IMR-90 (cell line): ENCODE measurements at places on chromosomes 3 and 15. TPM values are rescaled to one million over a fixed set of nuclear protein-coding genes. Genes with fewer than 3 reads are reported as not detected.

Gene CCR9
- not detected in 2 replicates for polyA plus RNA-seq

GRCh38 chr3:149321136-149321535 lies 12.3 kb downstream of the TM4SF18 start:
- no peak for DNase-seq

GRCh38 chr15:74676801-74677200 lies 19.0 kb downstream of the EDC3 start:
- no peak for DNase-seq

- peak; percentile 73 for DNase-seq
Measured at GRCh38 chr15:52326756-52327155, 31.2 kb upstream of the MYO5C start.

- DNase-seq = no peak
Measured at GRCh38 chr3:56468184-56469106, at the start of gene ERC2. Gene ERC2 (minus strand): TSS chr3:56468467.

Gene ZIC4
- polyA plus RNA-seq = not detected in 2 replicates

Gene TRIM69
- polyA plus RNA-seq = 4.5 and 5.3 TPM in 2 replicates

Gene LIPC
- 0.07 and 0.14 TPM in 2 replicates for polyA plus RNA-seq

- no peak for DNase-seq
Measured at GRCh38 chr3:11759996-11760395, 86.7 kb downstream of the TAMM41 start.

- DNase-seq = no peak
Measured at GRCh38 chr3:74345701-74346100, 268.8 kb downstream of the CNTN3 start.

Gene NDUFB4
- 278 and 310 TPM in 2 replicates for polyA plus RNA-seq

DNA sequence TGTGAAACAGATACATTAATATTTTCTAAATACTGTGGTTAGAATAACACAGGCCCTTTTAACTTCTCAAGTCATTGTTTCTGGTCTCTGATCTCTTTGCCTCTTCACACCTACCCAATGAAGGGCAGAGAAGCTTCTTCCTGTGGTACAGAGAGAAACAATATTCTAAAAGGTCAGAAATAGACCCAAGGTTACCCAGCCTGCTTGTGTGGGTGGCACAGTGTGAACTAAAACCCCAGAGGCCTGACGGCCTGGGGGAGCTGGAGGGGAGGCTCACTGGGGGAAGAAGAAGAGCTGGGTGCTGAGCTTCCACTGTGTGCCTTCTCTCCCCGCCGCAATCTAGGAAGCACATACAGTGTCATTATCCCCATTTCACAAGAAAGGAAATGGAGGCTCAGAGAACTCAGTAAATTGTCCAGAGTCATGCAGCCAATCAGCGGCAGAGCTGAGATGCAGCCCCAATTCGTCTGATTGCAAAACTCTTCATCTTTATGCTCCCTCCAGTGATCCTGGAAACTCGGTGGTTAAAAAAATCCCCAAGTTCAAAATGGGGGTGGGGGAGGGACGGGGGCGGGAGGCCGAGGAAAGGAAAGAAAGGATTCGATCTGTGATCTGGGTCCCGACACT lies 64.1 kb upstream of the HEG1 start:
- DNase-seq = no peak

Gene BNC1
- 0.34 and 0.38 TPM in 2 replicates for polyA plus RNA-seq

DNA sequence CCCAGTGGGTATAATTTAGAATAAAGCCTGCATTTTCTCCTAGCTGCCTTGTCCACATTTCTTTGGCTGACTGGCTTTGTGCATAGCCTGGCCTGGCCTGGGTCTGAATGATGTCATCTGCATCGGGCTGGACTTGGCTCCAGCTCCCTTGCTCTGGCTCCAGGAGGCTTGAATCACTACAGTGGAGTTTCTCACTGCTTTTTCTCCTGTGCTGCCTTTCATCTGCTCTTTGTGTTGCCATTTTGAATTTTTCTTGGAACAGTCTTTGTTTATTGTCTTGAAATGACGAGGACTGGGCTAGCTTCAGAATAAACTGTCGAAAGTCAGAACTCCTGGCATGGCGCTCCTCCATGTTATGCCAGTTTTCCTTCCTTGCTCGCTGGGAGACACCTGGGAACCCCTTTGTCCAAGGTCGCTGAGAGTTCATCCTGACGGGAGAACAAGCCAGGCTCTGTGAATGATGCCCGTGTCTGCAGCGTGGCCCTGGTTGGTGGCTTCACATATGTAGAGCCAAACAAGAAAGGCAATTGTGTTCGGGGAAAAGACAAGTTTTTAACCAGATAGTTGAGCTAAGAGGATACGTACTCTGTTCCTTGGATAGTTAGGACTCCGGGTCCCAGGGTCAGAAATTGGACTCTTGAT lies 258.9 kb downstream of the PDZRN3 start:
- DNase-seq = peak; percentile 71

DNA sequence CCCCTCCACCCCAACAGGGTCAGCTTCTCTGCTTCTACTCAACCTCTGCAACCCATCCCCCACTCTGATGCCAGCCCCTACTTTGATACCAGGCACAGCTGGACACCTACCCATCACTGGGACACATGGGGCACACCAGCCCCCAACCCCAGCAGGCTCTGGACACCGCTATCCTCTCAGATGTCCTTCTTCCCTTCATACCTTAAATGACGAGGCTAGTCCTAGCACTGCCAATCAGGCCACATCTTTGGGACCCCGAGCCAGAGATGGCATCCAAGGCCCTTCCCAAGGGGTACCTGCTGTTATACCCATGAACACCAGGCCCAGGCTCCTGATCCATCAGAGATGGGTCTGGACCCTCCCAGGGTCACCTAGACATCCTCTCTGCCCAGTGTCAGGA lies 10.6 kb downstream of the POC1A start:
- DNase-seq = no peak

GRCh38 chr15:101052031-101052620 lies 133.0 kb downstream of the LRRK1 start:
- no peak for DNase-seq

DNA sequence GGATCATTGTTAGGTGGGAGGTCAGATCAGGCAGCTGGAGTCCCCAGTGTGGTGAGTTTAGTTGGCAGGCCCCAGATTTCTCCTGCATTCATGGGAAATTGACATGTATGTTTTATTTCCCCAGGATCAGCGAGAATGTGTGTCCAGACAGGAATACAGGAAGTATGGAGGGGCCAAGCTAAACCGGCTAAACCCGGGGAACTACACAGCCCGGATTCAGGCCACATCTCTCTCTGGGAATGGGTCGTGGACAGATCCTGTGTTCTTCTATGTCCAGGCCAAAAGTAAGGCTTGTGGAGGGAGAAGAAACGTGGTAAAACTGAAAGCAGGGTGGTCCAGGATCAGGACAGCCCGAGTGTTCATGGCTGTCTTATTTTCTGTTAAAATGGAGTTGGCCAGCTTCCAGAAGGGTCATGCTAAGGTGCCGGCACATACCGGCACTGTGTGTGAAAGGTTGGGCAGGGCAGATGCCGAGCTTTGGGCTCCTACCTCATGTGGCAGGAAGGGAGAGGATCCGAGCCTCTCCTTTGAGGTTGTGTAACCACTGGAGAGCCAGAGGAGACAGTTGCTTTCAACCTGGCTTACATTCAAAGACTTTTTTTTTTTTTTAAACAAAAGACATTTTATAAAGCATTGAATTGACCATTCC lies 83.1 kb downstream of the PGPEP1L start:
- DNase-seq = no peak

Gene CD80
- polyA plus RNA-seq = not detected in 2 replicates
